ENCODE measurements at places on chromosomes 16 and 17.
A peak's percentile ranks its signal among the peaks of the same experiment; 100 is the strongest.

- DNase-seq = no peak
Measured at GRCh38 chr16:4194661-4195060, 47.2 kb downstream of the SRL start.

DNA sequence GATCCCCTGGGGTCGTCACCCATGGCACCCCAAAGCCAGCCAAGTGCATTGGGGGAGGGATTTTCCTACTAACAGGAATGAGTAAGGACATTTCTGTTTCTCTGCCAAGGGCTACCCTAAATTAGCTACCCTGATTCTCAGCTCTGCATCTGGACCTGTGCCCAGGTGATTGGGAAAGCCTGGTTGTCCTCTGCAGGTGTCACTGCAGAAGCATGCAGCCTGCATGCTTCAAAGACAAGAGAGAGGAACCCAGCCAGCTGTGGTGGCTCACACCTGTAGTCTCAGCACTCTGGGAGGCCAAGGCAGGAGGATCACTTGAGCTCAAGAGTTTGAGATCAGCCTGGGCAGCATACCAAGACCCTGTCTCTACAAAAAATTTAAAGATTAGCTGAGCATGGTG lies 19.6 kb downstream of the BEAN1 start:
- no peak for DNase-seq

GRCh38 chr17:8133399-8133798 lies 9.5 kb upstream of the HES7 start:
- no peak for DNase-seq

- DNase-seq = peak; percentile 76
Measured at GRCh38 chr16:2927010-2927646, 15.4 kb downstream of the FLYWCH1 start.

DNA sequence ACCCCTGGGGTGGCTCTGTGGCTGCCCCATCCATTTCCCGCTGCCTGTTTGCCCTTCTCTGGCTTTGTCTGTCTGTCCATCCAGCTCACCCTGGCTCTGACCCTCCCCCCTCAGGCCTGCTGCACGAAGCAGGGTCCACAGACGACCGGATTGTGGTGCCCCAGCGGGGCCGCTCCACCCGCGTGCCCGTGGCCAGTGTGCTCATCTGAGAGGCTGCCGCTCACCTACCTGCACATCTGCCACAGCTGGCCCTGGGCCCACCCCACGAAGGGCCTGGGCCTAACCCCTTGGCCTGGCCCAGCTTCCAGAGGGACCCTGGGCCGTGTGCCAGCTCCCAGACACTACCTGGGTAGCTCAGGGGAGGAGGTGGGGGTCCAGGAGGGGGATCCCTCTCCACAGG lies 761 bp upstream of the LAT start:
- DNase-seq = no peak

DNA sequence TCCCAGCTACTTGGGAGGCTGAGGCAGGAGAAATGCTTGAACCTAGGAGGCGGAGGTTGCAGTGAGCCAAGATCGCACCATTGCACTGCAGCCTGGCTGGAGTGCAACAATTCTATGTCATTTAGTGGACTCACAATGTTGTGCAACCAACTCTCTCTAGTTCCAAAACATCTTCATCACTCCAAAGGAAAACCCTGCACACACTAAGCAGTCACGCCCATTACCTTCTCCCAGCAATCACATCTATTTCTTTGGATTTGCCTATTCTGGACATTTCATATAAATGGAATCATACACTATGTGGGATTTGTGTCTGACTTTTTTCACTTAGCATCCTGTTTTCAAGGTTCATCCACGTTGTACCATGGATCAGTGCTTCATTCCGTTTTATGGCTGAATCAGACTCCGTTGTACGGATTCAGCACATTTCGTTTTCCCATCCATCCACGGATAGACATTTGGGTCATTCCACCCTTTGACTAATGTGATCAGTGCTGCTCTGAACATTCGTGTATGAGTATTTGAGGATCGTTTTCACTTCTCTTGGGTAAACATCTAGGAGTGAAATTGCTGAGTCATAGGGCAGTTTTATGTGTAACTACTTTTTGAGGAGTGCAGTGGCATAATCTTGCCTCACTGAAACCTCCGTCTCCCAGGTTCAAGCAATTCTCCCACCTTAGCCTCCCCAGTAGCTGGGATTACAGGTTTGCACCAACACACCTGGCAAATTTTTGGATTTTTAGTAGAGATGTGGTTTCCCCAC lies 45.4 kb upstream of the EMP2 start:
- peak; percentile 16 for DNase-seq

DNA sequence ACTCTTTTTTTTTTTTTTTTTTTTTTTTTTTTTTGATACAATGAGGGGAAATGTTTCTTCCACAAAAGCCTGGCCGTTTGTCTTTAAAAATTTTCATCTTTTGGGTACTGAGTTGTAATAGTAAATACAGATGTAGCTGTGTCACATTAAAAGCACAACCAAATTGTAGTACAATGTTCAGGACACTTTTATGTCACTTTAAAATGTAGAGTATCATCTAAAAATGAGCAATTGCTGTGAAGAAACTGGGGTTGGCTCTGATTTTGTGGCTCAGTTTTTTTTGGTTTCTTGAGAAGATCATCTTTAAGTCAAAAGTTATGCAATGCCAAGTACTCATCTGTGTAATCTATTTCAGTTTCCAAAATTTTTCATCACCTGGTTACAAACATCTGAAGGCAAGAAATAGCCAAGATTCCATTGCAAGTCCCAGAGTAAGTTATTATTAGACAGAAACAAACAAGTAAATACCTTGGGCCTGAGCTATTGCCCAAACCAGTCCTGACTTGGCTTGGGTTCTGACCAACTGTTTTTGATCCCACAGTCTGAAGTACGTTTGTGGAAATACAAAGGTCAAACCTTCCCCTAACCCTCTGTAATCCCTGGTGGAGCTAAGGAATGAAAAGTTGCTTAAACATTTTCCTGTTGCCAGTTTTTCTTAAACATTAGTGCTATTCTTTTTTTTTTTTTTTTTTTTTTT lies 717.2 kb downstream of the WWOX start:
- DNase-seq = no peak

- no peak for DNase-seq
Measured at GRCh38 chr17:45976755-45977505, 22.1 kb upstream of the STH start.

DNA sequence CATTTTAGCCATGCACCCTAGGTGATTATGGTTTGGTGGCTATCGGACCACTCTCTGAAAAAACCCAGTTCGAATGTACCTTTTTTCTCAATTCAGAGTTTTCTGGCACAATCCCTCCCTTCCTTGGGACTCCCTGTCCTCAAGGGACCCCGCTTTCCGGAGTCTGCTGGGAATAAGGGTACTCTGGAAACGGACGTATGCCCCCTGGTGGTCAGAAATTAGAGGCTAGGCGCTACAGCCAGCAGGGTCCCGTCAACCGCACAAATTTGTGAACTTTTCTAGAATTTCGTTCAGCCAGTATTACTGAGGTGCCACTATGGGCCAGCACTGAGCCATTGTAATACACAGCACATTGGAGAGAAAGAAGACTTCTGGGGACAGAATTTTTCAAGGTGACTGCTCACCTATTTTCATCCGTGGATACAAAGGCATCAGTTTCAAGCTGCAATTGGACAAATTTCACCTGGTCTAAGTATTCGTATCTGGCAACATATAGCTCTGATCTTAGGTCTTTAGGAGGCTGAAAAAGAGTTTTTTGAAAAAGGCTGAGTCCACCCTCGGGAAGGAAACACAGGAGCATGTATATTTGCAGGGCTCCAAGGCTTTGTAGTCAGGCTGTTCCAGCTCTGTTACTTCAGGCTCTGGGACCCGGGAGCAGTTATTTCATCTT lies 27.1 kb upstream of the CRYBA1 start:
- peak; percentile 75 for DNase-seq

GRCh38 chr17:1315891-1316403 lies 36.5 kb downstream of the TRARG1 start:
- no peak for DNase-seq

DNA sequence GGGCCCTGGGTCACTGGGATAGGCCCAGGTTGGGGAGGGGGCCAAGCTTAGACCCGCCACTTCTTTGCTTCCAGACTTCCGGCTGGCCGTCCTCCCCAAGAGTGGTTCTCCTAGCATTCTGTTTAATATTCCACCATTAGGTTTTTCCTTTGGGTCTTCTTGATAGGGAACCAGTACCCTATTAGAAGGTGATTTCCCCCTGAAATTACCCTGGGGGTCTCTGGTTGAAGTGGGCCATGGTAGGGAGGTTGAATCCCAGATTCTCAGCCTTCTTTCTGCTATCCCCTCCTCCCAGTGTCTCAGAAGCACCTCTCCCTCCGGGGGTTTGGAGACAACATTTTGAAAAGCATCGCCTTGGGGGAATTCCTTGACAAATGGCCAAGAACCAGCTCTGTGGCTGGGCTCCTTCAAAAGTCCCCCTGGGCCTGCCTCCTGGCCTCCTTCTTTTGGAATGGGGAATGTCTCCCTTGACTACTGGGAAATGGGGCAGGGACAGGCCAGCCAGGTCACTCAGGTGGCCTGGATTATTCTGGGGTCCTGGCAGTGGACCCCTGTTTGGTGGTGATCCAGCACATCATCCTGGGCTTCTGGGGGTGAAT lies 5.7 kb downstream of the LASP1 start:
- no peak for DNase-seq

GRCh38 chr16:89230255-89230654 lies 12.8 kb downstream of the ZNF778 start:
- DNase-seq = no peak

DNA sequence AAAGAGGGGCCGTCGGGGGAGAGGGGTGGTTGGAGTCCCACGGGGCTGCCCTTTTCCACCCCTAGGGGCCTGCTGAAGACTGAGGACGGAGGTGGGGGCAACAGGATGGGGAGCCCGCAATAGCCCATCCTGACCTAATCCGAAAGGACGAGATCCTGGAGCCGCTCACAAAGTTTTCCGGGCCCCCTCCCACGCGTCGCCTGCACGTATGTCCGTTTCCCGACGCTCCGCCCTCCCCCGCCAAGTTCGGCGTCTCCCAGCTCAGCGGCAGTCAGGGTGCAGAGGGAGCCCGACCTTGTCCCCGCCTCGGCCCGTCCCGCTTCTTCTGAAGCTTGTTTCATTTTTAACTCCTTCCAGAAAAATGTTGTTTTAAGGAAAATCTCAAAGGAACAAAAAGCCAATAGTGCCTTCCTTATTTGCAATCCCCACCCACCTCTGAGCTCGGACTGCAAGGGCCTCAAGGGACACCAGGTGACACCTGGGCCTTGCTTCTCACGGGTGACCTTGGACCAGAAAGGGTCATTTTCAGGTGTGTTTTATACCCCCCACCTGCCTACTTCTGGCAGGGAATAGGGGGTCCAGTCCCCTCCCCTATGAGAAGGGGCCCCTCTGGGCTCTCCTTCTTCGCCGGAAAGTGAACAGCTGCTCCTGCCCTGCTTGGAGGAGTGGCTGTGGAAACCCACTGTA lies 3.4 kb upstream of the ZNF423 start:
- DNase-seq = peak; percentile 1

DNA sequence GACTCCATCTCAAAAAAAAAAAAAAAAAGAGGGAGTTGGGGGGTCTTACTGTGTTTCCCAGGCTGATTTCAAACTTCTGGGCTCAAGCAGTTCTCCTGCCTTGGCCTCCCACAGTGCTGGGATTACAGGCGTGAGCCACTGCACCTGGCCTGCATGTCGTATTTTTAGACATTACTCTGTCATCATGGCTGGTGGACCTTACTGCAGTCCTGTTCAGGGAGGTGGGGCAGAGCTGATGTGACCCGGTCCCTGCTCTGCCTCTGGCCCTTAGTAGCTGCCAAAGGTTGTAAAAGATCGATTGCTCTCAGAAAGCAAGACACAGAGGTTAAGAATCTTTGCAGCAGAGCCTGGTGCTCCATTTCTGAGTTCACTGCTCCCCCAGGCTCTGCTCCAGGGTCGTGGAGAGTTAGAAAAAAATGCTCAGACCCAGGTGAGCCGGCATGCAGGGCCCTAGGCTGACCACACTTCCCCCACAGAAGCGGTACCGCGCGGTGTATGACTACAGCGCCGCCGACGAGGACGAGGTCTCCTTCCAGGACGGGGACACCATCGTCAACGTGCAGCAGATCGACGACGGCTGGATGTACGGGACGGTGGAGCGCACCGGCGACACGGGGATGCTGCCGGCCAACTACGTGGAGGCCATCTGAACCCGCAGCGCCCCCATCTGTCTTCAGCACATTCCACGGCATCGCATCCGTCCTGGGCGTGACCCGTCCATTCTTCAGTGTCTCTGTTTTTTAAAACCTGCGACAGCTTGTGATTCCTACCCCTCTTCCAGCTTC lies 7.1 kb upstream of the LASP1NB start:
- no peak for DNase-seq

- DNase-seq = peak; percentile 59
Measured at GRCh38 chr17:82238472-82239201, 9.8 kb downstream of the SLC16A3 start.

DNA sequence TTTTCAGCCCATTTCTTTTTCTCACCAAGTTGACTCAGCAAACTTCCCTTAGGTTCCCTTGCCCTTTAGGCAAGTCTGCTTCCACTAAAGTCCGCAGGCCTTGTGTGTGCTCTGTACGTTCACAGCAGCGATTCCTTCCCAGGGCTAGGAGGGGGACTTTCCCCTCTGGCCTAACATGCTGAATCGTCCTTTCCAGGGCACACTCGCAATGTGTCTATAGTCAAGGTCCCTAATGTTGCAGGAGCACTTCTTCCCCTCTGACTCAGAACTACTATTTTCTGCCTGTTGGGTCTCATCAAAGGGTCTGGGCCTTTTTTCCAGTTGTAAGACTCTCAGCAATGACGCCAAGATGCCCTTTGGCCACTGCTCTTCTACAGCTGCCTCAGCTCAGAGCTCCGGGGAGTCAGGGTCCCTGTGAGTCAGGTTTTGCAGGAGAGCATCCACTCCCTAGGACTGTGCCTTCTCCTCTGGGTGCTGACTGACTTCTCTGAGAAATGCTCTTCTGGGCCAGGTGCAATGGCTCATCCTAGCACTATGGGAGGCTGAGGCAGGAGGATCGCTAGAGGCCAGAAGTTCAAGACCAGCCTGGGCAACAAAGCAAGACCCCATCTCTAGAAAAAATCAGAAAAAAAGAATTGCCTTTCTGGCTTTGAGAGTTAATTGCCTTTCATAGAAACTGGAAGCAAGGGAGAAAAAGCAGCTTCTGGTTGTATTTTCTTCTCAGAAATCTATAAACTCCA lies 64.4 kb upstream of the TBX2 start:
- DNase-seq = peak; percentile 30

- no peak for DNase-seq
Measured at GRCh38 chr16:21117567-21117966, 33.1 kb downstream of the DNAH3 start.

- no peak for DNase-seq
Measured at GRCh38 chr17:17971431-17972125, 622 bp downstream of the TOM1L2 start.

- no peak for DNase-seq
Measured at GRCh38 chr17:51346218-51346982, 86.1 kb downstream of the UTP18 start.

DNA sequence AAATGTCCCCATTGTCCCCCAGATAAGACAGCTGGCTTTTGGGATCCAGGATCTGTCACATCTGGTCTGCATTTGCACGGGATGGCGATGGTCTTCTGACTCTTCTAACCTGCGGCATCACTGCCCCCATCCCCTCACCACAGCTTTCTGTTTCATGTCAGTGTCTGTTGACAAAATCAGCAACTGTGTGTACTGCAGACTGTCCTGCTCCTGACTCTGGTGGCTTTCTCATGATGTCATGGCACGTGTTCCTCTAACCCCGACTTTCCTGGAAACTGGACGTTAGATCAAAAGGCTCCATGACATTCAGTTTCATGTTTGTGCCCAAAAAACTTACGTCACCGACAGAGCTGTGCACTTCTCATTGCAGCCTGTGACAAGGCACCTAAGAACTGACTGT lies 30.1 kb upstream of the CPNE2 start:
- no peak for DNase-seq

- peak; percentile 87 for DNase-seq
Measured at GRCh38 chr16:83552228-83552627, 255.6 kb upstream of the HSBP1 start.

All from HCEC 1CT (cell line).